ENCODE measurements at places on chromosomes 16 and 17. TPM values are rescaled to one million over a fixed set of nuclear protein-coding genes. Genes with fewer than 3 reads are reported as not detected.

DNA sequence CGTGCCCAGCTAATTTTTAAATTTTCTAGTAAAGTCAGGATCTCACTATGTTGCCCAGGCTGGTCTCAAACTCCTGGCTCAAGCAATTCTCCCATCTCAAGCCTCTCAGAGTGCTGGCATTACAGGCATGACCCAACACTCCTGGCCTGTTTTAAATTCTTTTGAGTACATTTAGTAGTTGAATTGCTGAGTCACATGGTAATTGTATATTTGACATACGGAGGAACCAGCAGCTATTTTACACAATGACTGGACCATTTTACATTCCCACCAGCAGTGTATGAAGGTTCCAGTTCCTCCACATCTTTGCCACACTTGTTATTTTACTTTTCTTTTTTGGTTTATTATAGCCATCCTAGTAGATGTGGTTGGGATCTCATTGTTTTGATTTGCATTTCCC lies 43.6 kb downstream of the RHOT1 start:
- DNase-seq: no peak

- DNase-seq: no peak
These were observed 4.7 kb downstream of the CORO7 start for GRCh38 chr16:4411684-4412083.

GRCh38 chr16:72814226-72814625 lies 233.7 kb downstream of the ZFHX3 start:
- no peak for DNase-seq

LRRC45 gene
- total RNA-seq: 7.1 TPM

DNA sequence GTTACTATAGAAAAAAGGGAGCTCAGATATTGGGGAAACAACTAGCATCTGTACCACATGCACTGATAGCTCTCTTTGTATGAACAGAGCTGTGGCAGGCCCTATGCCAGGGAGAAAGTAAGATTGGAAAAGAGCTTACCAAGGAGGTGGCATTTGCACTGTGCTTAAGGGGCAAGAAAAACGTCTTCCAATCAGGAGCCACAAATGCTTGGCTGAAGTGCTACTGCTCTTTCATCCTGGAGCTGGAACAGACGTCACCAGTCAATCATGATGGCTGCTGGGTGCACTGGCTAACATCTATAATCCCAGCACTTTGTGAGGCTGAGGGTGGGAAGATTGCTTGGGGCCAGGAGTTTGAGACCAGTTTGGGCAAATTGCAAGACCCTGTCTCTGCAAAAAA lies 218.5 kb downstream of the SEC14L1 start:
- no peak for DNase-seq

All from pancreas (tissue), 10 donors.